NCI-H460 (cell line): ENCODE measurements at places on chromosomes 7 and 10. TPM values are rescaled to one million over a fixed set of nuclear protein-coding genes. Genes with fewer than 3 reads are reported as not detected.

Gene ASB4
- total RNA-seq = 0.47 TPM in 1 of 2 replicates, not detected in the other

Gene A1CF
- not detected in 2 replicates for total RNA-seq

Gene VWDE
- total RNA-seq = 3.1 and 4.0 TPM in 2 replicates

Gene CYP26C1
- total RNA-seq = 0.10 and 0.23 TPM in 2 replicates

Gene PHKG1
- not detected in 2 replicates for total RNA-seq

Gene CASTOR2
- 3.4 and 5.5 TPM in 2 replicates for total RNA-seq

Gene XRCC2
- 9.4 and 12.3 TPM in 2 replicates for total RNA-seq

Gene VIM
- 1,621 and 1,743 TPM in 2 replicates for total RNA-seq

Gene LRIT2
- total RNA-seq = not detected in 2 replicates

Gene SPAG6
- not detected in 2 replicates for total RNA-seq

Gene TEX47
- not detected in 2 replicates for total RNA-seq

Gene NRCAM
- total RNA-seq = 130 and 158 TPM in 2 replicates

Gene UNCX
- total RNA-seq = not detected in 2 replicates

Gene SPDYE9
- total RNA-seq = 0.54 and 0.55 TPM in 2 replicates

Gene PPP1R3C
- total RNA-seq = 160 and 177 TPM in 2 replicates

Gene CFAP69
- 3.2 and 4.3 TPM in 2 replicates for total RNA-seq

Gene ACSL5
- not detected in 2 replicates for total RNA-seq

Gene SRRM3
- total RNA-seq = 2.9 and 3.1 TPM in 2 replicates

Gene IGFBP1
- 1.8 and 2.4 TPM in 2 replicates for total RNA-seq

Gene SPACDR
- 0.27 and 0.43 TPM in 2 replicates for total RNA-seq

Gene UPK3B
- 0.15 TPM in 1 of 2 replicates, not detected in the other for total RNA-seq

Gene CPED1
- total RNA-seq = 14.8 and 17.0 TPM in 2 replicates

Gene RET
- total RNA-seq = 0.02 TPM in 1 of 2 replicates, not detected in the other

Gene NEUROD6
- not detected in 2 replicates for total RNA-seq

Gene ZNF679
- total RNA-seq = not detected in 2 replicates

Gene TMEM236
- total RNA-seq = 0.10 and 0.17 TPM in 2 replicates

Gene GRK5
- 0.40 and 0.79 TPM in 2 replicates for total RNA-seq

Gene SPDYE1
- not detected in 2 replicates for total RNA-seq

Gene FRMPD2
- total RNA-seq = not detected in 2 replicates

Gene HSPB1
- total RNA-seq = 24.9 and 26.3 TPM in 2 replicates

Gene ABCA13
- 0.03 TPM in 1 of 2 replicates, not detected in the other for total RNA-seq

Gene CALHM1
- not detected in 2 replicates for total RNA-seq

Gene AP3M1
- total RNA-seq = 49.8 and 60.6 TPM in 2 replicates

Gene PNLIPRP1
- not detected in 2 replicates for total RNA-seq

Gene STEAP2
- total RNA-seq = 2.1 and 2.2 TPM in 2 replicates

Gene PRF1
- total RNA-seq = not detected in 2 replicates

Gene GATA3
- total RNA-seq = 0.12 and 0.23 TPM in 2 replicates

Gene MMP21
- total RNA-seq = not detected in 2 replicates

Gene ZNF438
- total RNA-seq = 2.6 and 2.9 TPM in 2 replicates

Gene NPC1L1
- 0.09 TPM in 1 of 2 replicates, not detected in the other for total RNA-seq

Gene OR2A12
- total RNA-seq = not detected in 2 replicates

Gene MYOZ1
- not detected in 2 replicates for total RNA-seq

Gene HOXA6
- total RNA-seq = 6.7 and 8.3 TPM in 2 replicates
